ENCODE measurements at places on chromosomes 3 and 15.

DNA sequence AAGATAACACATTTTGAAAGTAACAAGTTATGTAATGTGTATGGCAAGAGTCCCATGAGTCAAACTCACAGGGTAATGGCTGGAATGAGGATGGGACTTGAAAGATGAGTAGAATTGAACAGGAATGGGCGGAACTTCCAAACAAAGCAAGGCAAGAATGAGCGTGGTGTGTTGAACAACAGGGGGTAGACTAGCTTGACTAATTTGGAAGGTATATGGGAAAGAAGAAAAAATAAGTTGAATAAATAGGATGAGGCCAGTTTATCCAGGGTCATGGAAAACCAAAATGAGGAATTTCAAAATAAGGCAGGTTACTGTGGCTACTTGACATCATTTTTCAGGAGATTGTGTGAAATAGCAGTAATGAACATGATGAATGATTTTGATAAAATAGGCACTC lies 2.5 kb upstream of the DPH6 start:
- no peak for DNase-seq

DNA sequence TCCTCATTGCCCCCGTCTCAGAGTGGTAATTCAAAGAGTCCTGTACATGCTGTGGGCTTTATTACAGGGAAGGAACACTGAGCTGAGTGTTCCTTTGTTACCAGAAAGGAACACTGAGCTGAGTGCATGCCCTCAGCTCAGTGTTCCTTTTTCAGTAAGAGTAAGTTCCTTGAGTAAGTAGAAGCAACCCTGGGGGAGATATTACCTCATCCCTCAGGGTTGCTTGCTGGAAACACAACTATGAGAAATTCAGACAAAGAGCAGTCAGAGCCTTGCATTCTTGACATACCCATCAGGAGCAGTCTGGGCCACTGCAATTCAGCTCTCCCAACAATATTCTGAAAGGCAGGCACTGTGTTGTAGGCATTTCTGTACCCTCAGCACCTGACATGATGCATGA lies 17.0 kb downstream of the CHRM5 start:
- no peak for DNase-seq

- DNase-seq, result no peak
Observed at GRCh38 chr3:45753095-45753494, 43.2 kb downstream of the SLC6A20 start.

GRCh38 chr15:33448151-33448550 lies 137.4 kb downstream of the RYR3 start:
- no peak for DNase-seq

DNA sequence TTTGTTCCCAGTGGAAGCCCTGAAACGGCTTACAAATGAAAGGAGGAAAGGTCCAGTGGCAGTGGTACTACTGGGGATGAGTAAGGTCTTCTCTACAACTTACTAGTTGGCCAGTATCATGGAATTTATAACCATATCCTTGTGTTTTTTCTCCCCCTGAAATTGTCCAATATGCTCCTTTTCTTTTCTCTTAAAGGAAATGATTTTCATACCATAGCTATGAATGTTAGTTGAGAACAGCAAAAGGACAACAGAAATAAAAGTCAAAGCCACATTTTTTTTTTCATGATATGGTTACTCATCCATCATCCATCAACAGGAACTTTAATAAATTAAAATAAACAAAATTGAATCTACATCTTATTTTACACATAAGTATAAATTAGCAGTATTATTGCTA lies 450.4 kb downstream of the MFSD1 start:
- peak; percentile 86 for DNase-seq

- DNase-seq, result no peak
Observed at GRCh38 chr3:72658466-72659100, 189.7 kb downstream of the SHQ1 start.

- no peak for DNase-seq
Observed at GRCh38 chr15:80694611-80695098, 455 bp upstream of the ABHD17C start.

DNA sequence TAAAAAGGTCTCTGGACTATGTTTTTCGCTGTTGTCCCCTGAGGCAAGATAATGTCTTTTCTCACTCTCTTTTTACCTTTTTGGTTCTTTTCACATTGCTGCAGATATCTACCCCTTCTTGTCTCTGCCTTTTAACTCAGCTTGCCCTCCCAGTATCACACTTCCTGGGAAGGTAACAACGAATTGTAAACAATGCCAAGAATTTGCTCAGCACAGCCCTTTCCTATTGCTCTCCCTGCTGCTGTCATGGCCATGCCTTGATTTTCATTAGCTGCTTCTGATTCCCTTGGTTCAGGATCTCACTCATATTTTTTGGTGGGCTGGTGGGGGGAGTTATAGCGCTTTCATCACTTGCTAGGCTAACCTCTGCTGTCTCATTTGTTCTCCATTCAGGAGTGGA lies 123.1 kb upstream of the DPH6 start:
- DNase-seq, result no peak

DNA sequence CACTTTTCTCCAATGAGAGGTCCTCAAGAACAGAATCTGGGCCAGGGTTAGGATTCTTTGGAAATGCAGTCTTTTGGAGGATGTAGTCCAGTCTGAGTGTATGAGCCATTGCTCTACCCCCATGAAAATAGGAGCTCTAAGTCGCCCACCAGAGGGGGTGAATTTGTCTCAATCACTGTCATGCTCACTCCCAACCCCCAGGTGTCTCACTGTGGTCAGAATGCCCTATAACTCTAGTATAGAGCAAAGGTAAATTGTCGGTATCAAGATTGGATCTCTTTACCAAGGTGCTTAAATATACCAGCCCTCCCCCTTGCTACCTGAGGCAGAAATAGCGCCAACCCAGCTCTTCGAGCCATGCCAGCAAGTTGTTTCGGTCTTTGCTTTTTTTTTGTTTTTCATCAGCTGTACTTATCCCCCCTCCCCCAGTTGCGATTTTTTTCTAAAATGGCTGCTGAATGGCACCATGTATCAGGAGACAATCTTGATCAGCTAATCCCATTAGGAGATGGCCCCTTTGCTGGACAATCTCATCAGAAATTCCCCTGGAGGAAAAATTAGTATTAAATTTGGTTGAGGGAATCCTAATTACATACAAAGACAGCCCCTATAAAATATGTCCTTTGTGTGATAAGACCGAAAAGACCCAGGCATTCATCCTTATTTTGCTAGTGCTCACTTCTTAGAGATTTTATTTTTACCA lies 130.7 kb downstream of the EBLN2 start:
- DNase-seq, result no peak

DNA sequence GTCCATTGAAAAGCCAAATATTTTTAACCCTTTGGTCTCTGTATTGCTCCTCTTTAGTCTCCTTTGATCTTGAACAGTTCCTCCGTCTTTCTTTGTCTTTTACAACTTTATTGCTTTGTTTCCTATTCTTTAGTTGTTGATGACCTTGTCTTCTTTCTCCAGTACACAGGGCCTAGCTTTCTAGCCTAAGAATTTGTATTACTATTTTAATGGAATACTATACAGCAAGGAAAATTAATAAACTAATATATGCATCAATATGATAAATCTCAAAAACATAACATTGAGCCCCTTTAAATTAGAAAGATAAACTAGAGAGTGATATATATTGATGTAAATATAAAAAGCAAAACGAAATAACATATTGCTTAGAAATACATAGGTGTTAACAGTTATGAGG lies 88.7 kb downstream of the NR1D2 start:
- no peak for DNase-seq

DNA sequence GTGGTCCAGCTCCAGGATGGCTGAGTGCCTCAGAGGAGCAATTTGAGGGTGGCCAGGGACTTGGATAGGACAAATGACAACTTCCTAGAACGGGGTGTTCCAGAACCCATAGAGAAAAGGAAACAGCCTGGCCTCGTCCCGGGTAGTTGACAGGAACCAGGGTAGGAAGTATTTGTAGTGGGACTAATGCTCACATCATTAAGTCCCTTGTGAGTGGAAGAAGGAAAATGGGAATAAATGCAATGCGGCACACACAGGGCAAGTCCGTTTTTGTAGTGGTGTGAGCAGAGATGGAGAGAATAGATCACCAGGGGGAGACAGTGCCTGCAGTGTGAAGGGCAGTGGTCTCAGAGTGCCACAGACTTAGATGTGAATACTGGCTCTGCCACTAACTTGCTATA lies 19.6 kb downstream of the TIMP4 start:
- DNase-seq, result no peak

DNA sequence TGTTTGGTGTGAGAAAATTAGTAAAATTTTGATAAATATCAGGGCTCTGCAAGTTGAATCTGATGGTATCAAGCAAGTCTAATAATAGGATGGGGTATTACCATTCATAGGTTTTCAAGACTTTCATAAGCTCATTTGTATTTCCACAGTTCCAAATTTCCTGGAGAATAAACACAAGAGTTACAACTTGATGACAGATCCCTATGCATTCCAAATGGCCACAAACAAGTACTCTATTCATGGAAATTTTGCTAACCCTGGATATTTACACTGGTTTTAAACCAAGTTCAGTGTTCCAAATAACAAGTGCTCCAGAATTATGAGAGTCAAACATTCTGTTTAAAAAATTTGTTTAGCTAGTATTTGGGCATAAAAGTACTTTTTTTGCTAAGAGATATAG lies 75.0 kb upstream of the CNTN6 start:
- no peak for DNase-seq

GRCh38 chr3:129461022-129461421 lies 21.0 kb downstream of the IFT122 start:
- peak; percentile 22 for DNase-seq

GRCh38 chr3:62898530-62899496 lies 23.6 kb upstream of the CADPS start:
- DNase-seq, result no peak

GRCh38 chr15:29021857-29022256 lies 136.1 kb downstream of the APBA2 start:
- no peak for DNase-seq

- DNase-seq, result no peak
Observed at GRCh38 chr3:43363621-43364266, 77.4 kb downstream of the SNRK start.

DNA sequence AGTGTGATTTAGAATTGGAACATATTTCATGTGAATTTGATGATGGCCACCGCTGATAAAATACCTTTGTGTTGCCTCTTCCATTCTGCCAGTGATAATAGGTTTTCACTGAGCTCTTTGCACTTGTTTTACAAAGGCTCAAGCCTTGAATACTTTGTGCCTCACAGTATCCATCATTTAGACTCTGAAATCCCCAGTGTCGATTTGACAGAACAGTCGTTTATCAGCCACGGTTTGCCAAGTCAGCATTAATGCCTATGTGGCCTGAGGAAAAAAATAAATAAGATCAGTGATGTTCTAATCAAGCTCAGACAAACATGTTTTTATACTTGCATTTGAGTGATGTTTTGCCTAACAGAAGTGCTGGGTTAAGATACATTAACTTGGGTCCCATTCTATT lies 399.1 kb downstream of the RBMS3 start:
- no peak for DNase-seq

DNA sequence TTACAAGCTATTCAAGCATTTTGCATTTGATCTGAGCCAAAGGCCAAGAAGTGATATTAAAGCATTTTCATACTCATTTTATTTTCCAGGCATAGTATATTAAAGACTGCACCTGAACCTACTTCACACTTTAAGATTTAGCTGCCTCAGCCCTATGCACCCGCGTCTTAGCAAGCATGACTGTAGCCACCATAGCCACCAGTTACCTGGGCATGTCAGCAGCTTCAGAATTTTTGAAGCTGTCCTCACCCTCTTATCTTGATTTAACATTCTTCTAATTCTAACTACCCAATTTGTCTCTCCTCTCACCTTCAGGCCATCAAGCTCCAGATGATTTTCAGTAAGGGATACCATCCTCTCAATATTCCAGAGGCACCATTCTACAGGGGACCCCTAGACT lies 39.1 kb upstream of the KLHL6 start:
- DNase-seq, result no peak

DNA sequence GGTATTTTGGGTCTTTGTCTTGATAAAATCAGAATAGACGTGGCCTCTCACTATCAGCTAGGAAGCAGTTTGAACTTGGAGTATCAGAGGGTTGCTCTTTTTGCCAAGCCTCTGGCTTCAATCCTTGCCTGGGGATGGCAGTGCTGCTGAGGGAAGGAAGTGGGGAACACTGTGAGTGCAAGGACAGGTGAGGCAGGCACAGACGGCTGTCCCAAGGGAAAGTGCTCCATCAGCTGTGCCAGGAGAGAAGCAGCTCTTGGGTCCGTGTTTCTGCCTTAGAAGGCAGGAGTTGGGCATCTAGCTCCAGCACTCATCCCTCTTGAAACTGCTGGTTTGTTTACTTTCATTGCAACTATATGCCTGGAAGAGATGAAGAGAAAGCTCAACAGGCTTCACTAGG lies 33.2 kb downstream of the PML start:
- no peak for DNase-seq

DNA sequence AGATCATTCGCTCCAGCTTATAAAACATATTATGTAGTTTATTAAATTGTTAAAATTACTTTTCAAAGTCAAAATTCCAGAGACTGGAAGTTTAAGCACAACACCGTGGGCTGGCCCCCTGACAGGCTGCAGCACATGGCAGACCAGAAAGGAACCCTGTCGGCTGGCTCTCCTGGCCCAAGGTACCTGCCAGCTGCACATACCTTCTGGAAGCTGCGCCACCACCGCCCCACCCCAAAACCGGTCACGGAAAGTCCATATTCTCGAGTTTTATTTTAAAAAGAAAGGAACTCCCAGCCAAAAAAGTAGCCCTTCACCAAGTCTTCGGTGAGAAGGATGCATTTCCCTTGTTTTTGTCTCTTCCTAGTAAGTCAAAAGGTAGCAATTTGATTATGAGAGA lies 94.6 kb downstream of the FOXP1 start:
- DNase-seq, result no peak

GRCh38 chr3:43497905-43498365 lies 123.9 kb downstream of the ANO10 start:
- DNase-seq, result no peak

DNA sequence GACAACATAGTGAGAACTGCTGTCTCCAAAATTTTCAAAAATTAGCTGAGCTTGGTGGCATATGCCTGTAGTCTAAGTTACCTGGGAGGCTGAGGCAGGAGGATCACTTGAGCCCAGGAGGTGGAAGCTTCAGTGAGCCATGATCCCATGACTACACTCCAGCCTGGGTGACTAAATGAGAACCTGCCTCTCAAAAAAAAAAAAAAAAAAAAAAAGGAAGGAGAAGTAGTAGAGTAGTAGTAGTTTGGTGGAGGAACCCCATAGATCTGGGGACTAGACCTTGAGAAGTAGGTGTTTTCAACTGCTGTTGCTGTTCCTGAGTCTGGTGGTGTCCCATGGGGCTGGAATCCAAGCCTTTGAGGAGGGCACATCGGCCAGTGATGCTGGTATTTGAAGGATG lies 38.4 kb upstream of the UBE2E2 start:
- DNase-seq, result no peak

- no peak for DNase-seq
Observed at GRCh38 chr15:63134245-63134985, 12.8 kb downstream of the LACTB start.

- DNase-seq, result no peak
Observed at GRCh38 chr3:9820946-9821345, 10.9 kb downstream of the TTLL3 start.

- DNase-seq, result no peak
Observed at GRCh38 chr3:29181149-29181780, 99.6 kb upstream of the RBMS3 start.

All from HS-5 (cell line).